Activated CD4-positive, alpha-beta T cell treated with anti-CD3 and anti-CD28 coated beads, Interleukin-2, amount 50 U/mL, for 24 hours (primary cell): ENCODE measurements at places on chromosomes 12 and 14.

DNA sequence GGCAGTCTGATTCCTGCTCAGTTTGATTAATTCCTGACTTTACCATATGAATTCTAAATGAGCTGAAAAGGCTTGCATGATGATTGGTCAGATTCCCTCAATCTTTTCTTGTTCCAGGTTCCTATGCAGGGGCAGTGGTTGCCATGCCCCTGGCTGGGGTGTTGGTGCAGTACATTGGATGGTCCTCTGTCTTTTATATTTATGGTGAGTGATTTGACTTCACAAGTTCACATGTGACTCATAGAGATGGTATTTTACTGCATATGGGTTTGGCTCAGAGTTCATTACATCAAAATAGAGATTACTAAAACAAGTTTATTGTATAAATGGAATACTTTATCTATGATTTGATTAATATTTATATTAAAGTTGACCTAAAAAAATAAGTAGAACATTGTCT, 44.8 kb downstream of the SLC17A8 start:
- no peak for DNase-seq

GRCh38 chr14:92581966-92582566, 68.5 kb downstream of the RIN3 start:
- DNase-seq, result no peak

GRCh38 chr12:57623811-57624390, 9.1 kb downstream of the B4GALNT1 start:
- DNase-seq, result no peak

DNA sequence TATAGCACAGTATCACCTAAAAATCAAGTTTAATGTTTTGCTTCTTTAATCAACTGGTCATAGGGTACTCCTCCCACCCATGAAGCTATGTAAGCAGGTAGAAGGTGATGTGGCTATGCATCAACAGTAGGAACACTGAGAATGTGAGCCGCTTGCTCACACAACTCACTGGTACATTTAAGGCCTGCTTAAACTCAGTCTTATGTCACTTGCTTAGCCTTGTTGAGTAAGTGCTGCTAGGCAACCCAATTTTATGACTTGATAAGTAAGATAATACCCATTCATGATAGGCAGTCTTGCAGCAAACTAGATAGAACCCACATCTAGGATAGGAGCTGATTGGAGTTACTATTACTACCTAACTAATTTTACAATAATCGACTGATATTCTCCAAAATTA, 70.0 kb upstream of the BMP4 start:
- no peak for DNase-seq

GRCh38 chr14:23112359-23113178, 6.5 kb downstream of the CEBPE start:
- DNase-seq, result no peak

- no peak for DNase-seq
Observed at GRCh38 chr12:537772-538171, 78.0 kb downstream of the B4GALNT3 start.

GRCh38 chr12:78886719-78887407, 22.3 kb downstream of the SYT1 start:
- DNase-seq, result no peak
